ENCODE measurements at places on chromosomes 6 and 20.

- no peak for DNase-seq
Observed at GRCh38 chr6:123014835-123015234, 18.8 kb downstream of the CLVS2 start.

- no peak for DNase-seq
Observed at GRCh38 chr6:54719633-54720032, 126.9 kb upstream of the FAM83B start.

DNA sequence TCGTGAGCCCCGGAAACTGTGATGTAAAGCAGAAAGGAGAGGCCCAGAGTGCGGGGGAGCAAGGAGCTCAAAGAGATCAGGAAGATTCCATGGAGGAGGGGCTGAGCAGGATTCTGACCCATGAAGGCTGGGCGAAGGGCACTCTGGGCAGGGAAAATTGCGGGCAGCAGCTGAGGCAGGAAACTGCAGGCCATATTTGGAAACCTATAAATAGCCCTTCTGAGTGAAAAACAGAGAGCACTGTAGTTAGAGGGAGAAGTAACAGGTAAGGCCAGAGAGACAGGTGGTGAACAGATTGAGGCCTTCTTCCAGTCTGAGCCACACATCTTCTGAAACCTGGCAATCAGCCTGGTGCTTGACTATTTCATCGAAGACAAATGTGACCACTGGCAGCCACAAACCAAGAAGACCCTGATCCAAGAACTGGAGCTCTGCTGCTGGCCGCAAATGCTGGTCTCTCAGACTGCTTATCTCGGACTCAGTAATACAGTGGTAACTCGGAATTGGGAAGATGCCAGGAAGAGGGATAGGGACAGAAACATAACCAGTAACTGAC lies 14.1 kb upstream of the BEND3 start:
- DNase-seq: peak; percentile 41

GRCh38 chr6:39553860-39554802 lies 171.1 kb downstream of the KIF6 start:
- peak; percentile 37 for DNase-seq

GRCh38 chr6:157376706-157377230 lies 4.2 kb upstream of the ZDHHC14 start:
- DNase-seq: no peak

GRCh38 chr6:9233686-9234085 lies 798.3 kb upstream of the SLC35B3 start:
- no peak for DNase-seq

- no peak for DNase-seq
Observed at GRCh38 chr6:133343220-133343619, 102.1 kb downstream of the EYA4 start.

GRCh38 chr20:55649254-55649653 lies 356.1 kb downstream of the CBLN4 start:
- no peak for DNase-seq

Measured in cardiac fibroblast (primary cell).